ENCODE measurements at places on chromosomes 5 and 9.

- DNase-seq, result no peak
Measured at GRCh38 chr9:112119225-112120029, 55.7 kb downstream of the SUSD1 start.

GRCh38 chr9:38176251-38176650 is 107.2 kb upstream of the SHB start:
- no peak for DNase-seq

DNA sequence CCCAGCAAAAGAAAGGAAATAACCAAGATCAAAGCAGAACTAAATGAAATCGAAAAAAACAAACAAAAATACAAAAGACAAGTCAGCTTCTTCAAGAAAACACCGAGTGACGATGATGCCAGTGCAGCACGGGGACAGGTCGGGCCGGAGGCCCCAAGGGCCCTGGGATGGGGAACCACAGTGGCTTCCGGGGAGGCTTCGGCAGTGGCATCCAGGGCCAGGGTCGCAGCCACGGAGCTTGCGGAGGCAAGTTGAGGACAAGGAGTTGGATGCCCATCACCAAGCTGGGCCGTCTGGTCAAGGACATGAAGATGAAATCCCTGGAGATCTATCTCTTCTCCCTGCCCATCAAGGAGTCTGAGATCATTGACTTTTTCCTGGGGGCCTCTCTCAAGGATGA is 53.2 kb upstream of the WDR41 start:
- no peak for DNase-seq

DNA sequence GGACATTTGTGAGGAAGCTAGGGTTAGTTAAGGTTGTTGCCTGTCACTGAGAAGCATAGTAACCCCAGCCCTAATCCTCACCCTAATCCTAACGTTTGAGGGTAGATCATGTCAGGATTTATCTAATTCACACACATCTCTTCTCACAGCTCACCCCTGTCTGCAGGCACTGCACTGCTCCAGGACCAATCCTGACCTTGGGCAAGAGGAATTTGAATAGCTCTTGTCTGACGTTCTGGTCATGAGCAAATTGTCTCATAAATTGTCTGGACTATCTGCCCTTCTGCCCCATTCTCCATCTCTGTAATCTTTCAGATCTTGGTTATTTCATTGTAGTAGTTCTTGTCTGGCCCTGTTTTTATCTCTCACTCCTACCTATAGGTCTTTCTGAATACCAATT is 18.7 kb downstream of the CRHBP start:
- DNase-seq, result no peak

DNA sequence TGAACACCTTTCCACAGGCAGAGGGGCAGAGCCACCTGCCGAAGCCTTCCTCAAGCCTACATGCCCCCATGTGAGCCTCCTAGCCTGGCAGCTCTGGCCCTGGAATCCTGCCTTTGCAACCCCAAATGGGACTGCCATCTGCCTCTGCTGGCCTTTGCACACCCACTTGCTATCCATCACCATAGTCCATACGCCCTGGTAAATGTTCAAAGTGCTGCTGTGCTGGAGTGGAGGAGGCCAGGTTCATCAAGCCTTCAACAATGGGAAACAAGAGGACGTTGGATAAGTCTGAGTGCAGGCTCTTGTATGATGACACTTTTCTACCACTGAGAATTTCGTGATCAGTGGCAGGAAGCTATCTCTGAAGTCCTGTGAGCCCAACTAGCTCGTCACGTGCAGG is 159.8 kb downstream of the MED10 start:
- no peak for DNase-seq

GRCh38 chr5:168480601-168481000 is 5.7 kb upstream of the RARS1 start:
- DNase-seq, result no peak

DNA sequence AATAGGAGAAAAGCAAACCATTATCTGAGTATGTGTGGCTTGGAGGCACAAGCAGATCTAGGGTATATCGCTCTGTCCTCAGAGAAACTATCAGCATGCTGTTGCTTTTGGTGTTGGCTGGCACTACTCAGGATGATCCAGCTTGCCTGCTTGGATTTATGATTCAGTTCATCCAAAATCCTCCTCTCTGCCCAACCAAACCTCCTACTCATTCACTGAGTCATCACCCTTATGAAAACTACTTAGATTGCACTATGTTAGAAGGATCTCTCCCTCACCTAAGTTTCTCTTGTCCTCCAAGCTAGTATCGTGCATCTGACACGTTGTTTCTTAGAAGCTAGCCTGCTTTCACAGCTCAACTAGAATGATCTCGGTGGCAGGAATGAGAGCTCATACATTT is 14.2 kb upstream of the ZBED3 start:
- no peak for DNase-seq

GRCh38 chr5:10351199-10351905 is 2.1 kb upstream of the MARCHF6 start:
- no peak for DNase-seq

DNA sequence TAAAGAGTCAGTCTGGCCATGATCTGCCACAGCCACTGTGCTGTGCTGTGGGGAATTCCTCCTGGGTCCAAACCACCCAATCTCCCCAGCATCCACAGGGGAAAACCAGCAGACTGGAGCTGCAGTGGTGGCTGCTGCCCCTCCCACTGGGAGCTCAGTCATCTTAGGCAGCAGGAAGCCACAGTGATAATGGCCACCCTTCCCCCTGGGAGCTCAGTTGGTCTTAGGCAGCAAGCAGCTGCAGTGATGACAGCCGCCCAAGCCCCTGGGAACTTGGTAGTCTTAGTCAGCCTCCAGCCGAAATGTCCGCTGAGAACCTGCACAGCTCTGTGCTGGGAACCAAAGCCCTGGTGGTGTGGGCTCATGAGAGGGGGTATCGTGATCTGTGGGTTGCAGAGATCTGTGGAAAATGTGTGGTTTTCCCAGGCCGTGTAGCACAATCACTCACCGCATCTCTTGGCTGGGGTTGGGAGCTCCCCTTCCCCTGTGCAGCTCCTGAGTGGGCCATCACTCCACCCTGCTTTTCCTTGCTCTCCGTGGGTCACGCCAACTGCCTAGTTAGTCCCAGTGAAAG is 38.4 kb upstream of the SMIM15 start:
- no peak for DNase-seq

DNA sequence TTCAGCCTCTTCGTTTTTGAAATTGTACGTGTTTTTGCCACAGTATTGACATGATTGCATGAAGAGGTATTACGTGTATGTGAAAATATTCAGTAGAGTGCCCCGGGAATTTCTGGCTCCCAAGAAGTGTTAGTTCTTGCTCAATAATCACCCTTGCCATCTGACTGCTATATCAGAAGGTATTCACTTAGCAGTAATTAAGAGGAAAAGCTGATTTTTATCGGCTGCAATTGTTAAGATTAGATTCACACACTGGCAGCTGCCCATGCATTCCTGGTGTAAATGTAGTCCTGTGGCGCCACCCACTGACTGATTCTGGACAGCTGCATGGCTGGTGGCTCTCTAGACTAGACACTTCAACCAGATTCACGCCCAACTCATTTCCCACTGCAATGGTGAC is 440.1 kb upstream of the ADAMTS16 start:
- no peak for DNase-seq

DNA sequence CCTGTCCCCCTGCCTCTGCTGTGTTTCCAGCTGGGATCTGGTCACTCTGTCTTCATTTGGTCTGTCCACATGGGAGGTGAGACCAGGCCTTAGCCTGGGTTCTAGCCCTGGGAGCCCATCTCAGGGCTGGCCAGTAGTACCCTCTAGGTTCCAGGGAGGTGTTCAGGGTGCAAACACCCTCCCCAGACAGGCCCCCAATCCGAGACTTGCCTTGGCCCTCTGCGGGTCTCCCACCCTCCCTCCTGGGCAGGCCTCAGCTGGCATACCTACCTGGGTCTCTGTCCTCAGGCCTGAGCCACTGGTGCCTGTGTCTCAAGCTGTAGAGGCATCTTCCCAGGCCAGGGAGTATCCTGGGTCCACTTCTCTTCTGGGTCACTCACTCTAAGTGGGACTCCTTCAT is 925 bp upstream of the SAPCD2 start:
- DNase-seq, result no peak

DNA sequence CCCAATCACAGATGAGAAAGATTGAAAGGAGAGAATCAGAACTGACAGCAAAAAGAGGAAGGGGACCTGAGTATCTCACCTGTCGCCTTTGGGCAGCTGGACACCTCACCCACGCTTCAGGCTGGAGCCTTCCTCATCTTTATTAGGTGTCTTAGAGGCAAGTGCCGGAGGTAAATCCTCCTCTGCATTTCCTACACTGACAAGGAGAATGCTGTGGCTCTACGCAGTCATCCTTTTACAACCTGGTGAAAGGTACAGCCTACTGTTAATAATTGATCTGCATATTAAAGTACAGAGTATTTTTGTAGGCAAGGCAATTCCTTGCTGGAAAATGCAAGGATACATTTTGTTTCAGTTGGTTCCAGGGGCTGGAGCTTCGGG is 34.8 kb downstream of the PRLR start:
- DNase-seq, result no peak

DNA sequence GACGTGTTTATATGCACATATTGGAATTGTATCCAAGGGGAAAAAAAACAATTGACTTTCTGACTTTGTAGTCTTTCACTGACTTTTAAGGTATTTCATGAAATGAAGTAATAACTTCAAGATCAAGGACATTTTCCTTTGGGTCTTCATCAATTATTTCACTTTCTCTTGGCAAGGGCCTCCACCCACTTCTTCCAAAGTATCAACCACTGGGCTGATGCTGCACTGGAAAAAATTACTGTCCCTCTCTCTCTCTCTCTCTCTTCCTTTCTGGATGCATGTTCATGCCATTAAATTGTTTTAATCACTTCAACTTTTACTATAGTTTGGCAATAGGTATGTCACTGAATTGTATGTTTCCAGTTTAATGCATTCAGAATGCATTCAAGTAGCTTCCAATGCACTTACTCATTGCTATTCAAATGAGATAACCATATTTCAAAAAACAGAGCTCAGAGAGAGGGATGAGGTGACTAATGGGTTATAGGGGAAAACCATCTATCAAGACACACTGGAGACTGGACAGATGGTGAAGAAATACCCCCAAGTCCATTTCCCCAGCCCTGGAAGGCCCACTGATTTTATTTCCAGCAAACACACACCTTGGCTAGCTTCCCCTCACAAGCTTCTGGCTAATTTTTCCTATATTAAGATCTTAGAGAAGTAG is 585.3 kb downstream of the EBF1 start:
- DNase-seq, result no peak

- DNase-seq, result no peak
Measured at GRCh38 chr5:33828626-33829308, 63.0 kb downstream of the ADAMTS12 start.

DNA sequence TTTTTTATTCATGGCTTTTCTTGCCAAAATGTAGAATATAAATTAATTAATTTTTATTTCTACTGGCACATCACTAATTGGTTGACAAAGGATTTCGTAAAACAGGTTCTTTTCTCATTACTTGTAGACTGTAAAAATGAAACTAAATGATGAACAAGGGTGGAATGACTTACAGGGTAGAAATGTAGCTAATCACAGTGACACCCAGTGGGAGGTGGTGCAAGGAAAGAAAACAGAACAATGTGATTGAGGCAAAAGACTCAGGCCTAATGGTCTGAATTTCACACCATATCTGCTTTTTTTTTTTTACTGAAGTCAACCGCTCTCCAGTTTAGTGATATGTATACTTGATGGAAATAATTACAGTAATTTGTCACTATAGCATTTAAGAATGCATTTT is 28.9 kb downstream of the GABRG2 start:
- no peak for DNase-seq

DNA sequence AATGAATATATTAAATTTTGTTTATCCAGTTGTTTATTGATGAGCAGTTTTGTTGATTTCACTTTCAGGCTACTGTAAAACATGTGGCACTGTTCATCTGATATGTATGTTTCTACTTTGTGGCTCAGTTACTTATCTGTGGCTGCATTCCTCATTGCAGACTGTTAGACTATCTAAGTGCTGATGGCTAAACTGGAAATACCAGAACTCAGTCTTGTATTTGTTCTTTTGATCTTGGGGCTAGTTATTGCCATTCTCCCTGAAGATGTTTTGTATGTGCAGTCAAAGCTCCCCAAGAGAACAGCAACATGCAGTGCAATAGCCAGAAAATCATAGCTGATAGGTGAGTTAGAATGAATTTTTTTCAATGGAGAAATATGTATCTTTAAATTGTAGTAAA is 162.2 kb downstream of the GADD45G start:
- DNase-seq, result no peak

DNA sequence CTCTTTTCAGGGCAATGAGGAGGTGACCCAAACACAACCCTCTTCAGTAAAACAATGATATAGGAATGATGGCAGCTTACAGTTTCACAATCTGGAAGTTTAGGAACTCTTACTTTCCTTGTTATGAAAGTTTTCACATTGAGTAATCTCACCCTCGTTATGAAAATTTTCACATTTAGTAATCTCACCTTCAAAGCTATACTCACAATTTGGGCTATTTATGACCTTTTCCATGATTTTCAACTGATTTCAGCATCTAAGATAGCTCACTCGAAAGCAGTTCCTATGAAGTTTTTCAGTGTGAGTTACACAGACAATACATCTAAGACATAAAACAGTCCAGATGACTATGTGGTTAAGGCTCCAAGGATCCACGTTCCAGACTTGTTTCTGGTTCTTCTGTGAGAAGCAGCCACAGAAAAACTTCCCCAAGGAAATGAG is 57.1 kb downstream of the FOXD1 start:
- no peak for DNase-seq

GRCh38 chr9:105291938-105292337 is 47.5 kb downstream of the SLC44A1 start:
- no peak for DNase-seq

DNA sequence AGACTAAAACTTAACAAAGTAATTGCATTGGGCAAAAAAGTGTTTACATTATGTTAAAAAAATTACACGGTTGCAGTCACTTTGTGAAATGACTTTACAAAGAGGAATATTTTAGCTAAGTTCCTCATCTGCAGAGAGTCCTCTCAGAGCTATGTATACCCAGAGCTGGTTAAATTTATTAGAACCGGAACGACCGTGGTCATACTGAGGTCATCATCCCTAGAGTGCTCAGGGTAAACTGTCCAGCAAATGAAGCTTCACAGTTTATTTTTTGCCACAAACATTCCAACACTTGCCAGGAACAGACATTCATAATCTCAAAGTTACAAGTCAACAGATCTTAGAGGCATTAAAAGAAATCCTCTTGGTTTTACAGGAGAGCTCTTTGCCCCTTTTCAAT is 897 bp downstream of the ROPN1L start:
- no peak for DNase-seq

DNA sequence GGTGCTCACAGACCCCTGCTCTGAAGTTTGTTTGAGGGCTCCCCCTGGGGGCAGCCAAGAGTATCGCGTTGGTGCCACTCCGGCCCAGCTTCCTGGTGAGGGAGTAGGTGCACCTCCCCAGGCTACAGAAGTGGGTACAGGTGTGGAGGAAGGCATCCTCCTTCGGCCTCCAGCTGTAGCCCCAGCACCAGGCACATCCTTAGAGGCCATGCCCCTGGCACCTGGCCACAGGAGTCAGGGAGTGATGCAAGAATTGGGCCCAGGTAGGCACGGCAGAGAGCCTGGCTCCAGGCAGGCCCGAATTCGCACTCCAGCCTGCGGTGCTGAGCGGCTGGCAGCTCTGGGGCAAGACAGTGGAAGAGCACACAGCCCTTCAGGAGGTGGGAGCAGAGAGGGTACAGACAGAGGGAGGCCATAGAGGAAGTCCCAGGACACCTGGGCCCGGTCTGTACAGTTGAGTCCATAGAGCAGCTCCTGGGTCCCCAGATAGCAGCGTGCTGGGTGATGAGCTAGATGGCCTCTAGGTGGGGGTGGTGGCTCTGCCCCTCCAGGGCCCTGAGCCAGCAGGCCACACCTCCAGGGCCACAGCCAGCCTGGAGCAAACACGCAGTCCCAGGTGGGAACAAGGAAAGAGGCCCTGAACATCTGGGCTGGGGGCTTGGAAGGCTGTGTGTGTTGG is 2.4 kb downstream of the SAPCD2 start:
- peak; percentile 68 for DNase-seq

All from activated CD8-positive, alpha-beta memory T cell treated with anti-CD3 and anti-CD28 coated beads for 1 hour (primary cell).